ENCODE measurements at places on chromosomes 4 and X.

GRCh38 chr4:7944599-7945220 is 5.0 kb upstream of the AFAP1 start:
- DNase-seq: no peak

DNA sequence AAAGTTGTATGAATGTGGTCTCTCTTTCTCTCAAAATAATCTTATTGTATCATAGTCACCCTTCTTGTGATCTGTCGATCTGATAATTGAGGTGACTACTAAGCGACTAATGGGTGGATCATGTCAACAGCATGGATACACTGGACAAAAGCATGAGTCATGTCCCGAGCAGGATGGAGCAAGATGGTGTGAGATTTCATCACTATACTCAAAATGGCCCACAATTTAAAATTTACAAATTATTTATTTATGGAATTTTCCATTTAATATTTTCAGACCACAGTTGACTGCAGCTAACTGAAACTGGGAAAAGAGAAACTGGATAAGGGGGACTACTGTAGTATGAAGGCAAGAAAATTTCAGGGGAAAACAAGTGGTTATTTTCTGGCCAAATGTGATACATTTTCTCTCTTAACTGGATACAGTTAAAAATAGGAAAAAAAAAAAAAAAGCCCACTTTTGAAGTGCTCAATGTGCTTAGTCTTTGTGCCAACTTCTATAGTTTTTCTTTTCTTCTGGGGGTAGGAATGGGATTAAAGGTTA is 25.3 kb downstream of the FAM241A start:
- no peak for DNase-seq

DNA sequence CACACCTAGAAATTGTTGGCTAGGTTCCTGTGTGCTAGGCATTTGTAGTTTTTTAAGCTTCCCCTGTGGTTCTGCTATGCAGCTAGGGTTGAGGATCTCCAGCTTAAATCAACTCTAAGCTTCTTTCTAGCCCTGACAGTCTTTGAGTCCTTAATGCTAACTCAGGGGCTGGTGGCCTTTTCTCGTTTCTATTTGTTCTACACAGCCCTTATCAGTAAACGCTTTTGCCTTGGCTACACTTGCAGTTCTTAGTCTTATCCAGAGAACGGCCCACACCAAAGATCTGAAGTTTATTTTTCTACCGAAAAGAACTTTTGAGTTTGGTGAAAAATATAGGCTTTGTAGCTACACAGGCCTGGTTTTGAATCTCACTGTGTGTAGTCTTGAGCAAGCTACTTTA is 212.0 kb downstream of the DHX15 start:
- no peak for DNase-seq

DNA sequence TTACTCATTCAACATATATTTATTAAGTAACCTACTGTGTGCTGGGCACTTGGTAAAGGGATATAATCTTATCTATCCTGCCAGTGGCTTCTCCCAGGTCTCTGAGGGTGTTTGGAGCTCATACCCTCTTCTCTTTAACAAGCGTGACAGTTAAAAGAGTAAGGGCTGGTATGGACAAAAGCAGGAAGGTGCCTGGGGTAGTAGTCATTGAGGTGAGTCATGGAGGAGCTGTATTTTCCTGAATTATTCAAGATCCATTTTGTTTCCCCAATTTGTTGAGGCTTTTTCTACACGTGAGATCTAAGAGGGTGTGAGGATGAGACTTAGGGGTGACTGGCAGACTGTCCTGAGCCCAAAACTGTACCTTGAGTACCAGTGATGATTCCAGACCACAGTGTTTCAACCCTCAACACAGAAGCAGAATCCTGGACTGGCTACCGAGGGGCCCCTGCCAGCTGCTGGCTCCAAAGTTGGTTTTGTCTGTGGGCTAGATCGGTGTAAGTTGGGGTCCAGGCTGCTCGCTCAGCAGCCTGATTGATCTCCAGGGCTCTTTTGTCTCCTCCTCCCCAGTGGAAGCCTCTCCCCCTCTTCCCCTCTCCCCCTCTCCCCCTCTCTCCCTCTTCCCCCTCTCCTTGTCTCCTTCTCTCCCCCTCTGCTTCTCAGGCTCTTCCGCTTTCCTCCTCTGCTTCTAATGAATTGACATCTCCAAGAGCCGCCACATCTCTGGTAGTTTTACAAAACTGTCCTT is at the start of gene DRP2:
DRP2 (plus strand) TSS at position 671 of the 748 bp plus-strand sequence. CDS start 11,862 bp downstream, outside the sequence.
- no peak for DNase-seq

- DNase-seq: no peak
These were observed 12.4 kb upstream of the SETD7 start for GRCh38 chr4:139568206-139568955.

- no peak for DNase-seq
These were observed 1.6 kb downstream of the SH3RF1 start for GRCh38 chr4:169268951-169269760.

- DNase-seq: no peak
These were observed 66.2 kb downstream of the UBA6 start for GRCh38 chr4:67634741-67635140.

GRCh38 chrX:150049647-150050046 is 111.4 kb upstream of the EOLA2 start:
- DNase-seq: no peak

GRCh38 chrX:20306668-20307067 is 40.0 kb upstream of the RPS6KA3 start:
- DNase-seq: no peak

- DNase-seq: peak; percentile 10
These were observed 34.1 kb upstream of the ASMTL start for GRCh38 chrX:1486749-1487361.
